HCEC 1CT (cell line): ENCODE measurements at places on chromosomes 4 and X.

DNA sequence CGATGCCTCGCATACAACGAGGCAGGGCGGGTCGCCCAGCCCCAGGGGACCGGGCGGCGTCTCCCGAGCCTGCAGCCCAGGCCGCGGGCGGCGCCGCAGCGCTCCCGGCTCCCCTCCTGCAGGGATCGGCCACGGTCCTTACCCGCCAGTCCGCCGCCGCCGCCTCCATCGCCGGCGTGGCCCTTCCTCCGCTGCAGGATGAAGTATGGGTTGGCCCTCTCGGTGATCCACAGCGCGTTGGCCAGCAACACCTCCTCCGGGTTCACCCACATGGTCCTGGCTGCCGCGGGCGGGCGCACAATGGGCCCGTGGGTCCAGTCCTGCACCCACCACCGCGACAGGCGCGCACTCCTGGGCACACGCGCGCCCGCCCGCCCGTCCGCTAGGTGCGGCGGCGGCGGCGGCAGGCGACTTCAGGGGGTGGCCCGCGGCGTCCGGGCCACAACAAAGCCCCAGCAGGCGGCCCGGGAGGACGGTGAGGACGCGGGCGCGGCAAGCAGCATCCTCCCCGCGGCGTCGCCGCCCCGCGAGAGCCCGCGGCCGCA is 339 bp downstream of the TBC1D9 start:
- DNase-seq = peak; percentile 30

DNA sequence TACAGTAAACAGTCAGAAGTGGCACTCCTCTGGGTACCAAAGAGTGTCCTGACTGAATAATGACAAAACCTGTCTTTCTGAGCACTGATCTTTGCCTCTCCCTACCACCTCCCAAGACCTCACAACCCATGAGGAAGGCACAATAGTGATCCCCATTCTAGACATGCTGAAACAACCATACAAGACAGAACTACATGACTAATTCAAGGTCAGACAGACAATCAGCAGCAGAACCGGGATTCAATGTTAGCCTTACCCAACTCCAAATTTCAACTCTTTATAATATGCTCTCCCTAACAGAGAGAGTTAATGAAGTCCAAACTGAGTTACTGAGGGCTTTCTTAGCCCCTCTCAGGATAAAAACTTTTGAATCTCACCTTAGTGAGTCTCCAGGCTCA is 71.0 kb downstream of the IRF2 start:
- DNase-seq = no peak

GRCh38 chr4:173257732-173258717 is 76.1 kb downstream of the HMGB2 start:
- DNase-seq = peak; percentile 44

DNA sequence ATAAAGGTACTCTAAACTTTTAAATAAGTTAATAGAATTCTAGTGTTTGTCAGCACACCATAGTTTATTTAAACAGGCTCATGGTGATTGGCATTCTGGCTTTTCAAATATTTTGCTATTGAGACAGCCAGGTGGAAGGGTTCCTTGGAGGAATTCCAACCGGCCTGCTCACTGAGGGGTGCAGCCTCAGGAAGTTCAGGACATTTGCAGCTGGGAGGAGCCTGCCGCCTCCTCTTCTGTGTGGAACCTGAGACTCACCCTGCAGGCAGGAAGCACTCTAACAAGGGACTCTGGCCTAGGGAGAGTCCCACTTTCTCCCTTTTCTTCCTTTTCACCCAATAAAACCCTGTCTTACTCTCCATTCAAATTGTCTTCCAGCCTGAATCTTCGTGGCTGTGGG is 1328.0 kb downstream of the FSTL5 start:
- DNase-seq = no peak

GRCh38 chrX:97399400-97399799 is 515.7 kb downstream of the RPA4 start:
- peak; percentile 79 for DNase-seq

GRCh38 chrX:150712619-150713018 is 19.4 kb downstream of the MTMR1 start:
- DNase-seq = no peak

GRCh38 chr4:75511841-75512240 is 2.4 kb downstream of the RCHY1 start:
- no peak for DNase-seq

DNA sequence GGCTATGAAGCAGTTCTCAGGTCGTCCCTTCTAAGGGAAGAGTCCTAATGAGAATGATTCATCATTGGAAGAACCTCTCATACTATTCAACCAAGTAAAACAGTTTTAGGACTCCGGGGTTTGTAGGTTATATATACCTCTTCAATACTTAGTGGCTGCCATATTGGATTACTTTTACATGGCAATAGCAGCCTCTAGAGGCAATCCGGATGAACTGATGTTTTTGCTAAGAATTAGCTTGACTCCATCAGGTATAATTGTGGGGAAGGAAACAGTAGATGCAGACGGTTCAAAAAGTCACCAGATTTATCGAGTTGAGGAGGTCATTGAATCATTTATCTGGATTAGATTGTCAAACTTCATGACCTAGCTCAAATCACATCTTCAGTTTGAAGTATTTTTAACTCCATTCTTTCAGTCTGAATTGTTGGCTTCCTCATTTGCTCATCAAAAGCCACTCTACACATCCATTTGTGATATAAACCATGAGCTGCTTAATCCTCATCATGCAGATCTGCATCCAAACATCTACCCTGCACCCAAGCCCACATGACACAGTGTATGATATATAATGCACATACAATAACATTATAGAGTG is 28.4 kb downstream of the GUCY1B1 start:
- peak; percentile 47 for DNase-seq

DNA sequence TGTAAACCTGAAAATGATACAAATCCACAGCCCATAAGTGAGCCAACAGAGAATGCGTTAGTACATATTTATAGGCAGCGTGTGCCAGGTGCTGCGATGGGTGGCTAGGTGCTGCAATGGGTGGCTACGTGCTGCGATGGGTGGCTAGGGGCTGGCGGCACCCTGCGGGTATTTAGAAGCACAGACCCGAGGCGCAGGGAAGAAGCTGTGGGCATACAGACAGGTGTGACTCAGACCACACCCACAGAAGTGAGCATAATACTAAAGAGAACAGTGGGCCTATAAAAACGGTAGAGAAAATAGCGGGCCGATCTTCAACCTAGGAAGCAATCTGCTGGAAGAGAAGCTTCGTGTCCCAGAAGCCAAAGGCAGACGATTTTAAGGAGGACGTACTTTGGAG is 81.1 kb downstream of the FAT1 start:
- no peak for DNase-seq
